ENCODE measurements at places on chromosomes 6 and 20. TPM values are rescaled to one million over a fixed set of nuclear protein-coding genes. Genes with fewer than 3 reads are reported as not detected.

DNA sequence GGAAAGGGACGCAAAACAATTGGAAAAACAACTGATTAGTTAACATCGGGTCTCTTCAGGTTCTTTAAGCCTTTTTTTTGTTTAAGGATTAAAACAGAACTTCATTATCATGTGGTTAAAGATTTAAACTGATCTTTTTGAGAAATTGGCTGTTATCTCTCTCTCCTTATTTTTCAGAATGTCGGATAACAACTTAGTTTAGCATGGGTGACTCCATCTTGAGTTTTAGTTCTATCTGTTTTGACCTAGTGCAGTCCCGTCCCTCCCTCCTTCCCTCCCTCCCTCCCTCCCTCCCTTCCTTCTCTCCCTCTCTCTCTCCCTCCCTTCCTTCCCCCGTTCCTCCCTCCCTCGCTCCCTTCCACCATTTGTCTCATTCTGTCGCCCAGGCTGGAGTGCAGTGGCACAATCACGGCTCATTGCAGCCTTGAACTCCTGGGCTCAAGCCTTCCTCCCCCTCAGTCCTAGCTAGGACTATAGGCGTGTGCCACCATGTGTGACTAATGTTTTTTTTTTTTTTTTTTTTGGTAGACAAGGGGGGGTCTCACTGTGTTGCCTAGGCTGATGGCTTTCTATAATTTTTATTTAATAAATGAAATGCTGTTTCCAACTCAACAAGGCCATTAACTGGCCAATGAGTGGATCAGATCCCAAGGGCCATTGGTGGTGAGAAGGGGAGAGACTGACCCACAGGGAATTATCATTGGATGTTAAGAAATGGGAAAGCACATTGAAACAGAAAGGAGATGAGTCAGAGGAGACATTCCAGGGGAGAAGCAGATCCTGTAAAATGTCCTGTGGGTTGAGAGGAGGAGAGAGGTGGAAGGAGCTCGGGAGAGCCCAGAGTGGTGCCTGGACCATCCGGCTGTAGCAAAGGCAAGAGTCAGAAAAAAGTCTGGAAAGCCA is 13.6 kb downstream of the BAK1 start:
- no peak for DNase-seq

- DNase-seq = no peak
These were observed 285.8 kb upstream of the SUPT3H start for GRCh38 chr6:45663251-45664221.

DNA sequence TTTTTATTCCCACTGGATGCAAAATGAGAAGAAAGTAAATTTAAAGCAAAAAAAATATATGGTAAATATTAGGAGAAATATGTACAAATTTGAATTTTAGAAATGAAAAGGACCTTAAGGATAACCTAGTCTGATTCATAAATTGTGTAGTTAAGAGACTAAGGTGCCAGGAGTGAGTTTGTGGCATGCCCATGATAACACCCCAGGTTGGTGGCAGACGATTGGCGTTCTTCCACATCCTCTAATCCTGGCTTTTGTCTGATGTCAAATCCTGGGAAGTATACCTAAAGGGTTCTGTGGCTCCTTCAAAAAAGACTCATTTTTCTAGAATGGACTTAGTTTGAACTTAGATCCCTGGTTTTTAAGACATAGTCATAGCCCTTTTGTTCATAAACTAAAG is 62.2 kb downstream of the SAMD5 start:
- no peak for DNase-seq

DNA sequence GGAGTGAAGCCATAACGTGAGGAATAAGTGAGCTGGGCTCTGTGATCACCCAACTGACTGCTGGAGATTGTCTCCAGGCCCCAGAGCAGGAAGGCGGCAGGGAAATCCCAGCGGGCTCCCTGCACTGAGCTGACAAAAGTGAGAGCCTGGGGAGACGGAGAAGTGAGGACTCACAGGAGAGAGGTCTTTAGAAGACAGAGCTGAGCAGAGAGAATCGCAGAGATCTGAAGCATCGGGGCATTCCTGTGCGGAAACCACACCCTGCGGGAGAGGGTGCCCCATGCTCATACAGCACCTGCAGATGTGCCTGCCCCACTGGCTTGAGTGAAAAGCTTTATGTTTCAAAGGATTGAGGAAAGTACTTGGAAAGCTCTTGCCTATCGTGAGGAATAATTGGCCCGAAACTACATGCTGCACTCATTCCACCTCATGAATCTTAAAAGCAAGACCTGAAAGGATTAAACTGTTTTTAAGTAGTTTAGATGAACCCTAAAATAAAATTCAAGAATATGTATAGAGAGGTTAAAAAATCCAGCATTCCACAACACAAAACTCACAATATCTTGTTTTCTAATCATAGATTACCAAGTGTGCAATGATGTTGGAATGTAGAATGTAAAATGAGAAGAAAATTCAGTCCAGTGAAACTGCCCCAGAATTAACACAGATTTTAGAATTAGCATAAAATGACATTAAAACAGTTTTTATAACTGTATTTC is 17.7 kb upstream of the THBS2 start:
- DNase-seq = no peak

- no peak for DNase-seq
These were observed 29.8 kb downstream of the UST start for GRCh38 chr6:148776321-148777308.

The TRIM15 gene
- polyA plus RNA-seq = not detected

The OPRM1 gene
- not detected for polyA plus RNA-seq
